ENCODE measurements at places on chromosomes 2 and 18.
A peak's percentile ranks its signal among the peaks of the same experiment; 100 is the strongest.

GRCh38 chr18:68699043-68699442 is 15.9 kb downstream of the TMX3 start:
- no peaks in the 10 kb centered on the region for H3K27me3 ChIP-seq
- no peak for DNase-seq
- H3K27ac ChIP-seq: no peak overlapping the region
- no peak overlapping the region for H3K4me3 ChIP-seq
- H3K36me3 ChIP-seq: peaks cover 13% of the 10 kb centered on the region

DNA sequence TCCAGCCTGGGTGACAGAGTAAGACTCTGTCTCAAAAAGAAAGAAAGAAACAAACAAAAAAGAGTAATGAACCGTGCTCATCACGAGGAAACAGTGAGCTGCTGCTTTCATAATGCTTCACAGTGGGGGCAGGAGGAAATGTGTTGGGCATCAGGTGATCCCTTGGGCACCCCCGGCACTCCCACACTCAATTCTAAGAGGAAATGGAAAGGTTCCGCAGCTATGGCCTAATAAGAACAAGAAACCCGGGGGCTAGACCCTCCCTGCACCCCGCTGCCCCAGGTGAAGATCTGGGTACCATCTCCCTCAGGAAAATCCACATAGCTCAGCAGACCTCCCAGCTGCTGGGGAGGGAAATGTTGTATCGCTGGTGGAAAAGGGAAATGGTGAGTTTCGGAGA is 118.9 kb downstream of the LPIN1 start:
- H3K27ac ChIP-seq: no peak overlapping the region
- no peaks in the 10 kb centered on the region for H3K36me3 ChIP-seq
- H3K4me3 ChIP-seq: no peak overlapping the region
- H3K27me3 ChIP-seq: no peaks in the 10 kb centered on the region

- no peak overlapping the region for H3K4me3 ChIP-seq
- H3K27ac ChIP-seq: peak overlapping the region; percentile 4
- H3K36me3 ChIP-seq: no peaks in the 10 kb centered on the region
- peak; percentile 54 for DNase-seq
- H3K4me1 ChIP-seq: no peaks in the 10 kb centered on the region
Observed at GRCh38 chr2:146239392-146240135, 1605.3 kb upstream of the ACVR2A start.

DNA sequence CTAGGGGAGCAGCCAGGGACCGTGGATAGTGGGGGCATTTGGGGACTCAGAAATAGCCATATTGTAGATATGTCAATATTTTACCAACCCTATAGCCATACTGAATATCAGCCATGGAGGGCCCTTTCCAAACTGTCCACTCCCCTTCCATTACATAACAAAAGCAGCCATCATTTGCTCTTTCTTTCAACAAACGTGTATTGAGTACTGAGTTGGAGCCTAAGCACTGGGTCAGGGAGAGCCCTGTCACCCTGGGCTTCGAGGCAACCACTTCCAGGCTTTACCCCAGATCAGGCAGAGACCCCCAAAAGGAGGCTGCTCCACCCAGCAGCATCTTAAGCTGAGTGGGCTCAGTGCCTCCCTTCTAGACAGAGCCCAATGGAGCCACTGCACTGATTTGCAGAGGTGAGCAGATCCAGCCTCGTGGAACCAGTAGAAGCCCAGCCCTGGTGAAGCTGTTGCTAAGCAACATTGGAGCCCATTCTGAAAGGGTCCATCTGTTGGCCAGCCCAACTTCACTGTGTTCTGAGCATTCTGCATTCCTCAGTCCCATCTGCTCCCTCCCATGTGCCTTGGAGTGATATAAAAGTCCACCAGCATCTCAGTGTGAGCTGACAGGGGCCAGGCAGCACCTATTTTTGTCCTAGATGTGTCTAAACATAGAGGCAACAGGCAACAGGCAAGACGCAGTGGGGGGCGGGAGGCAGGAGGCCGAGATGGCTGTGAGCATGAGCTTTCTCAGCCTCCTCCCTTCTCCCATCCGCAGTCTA is 112.1 kb downstream of the PLB1 start:
- H3K4me1 ChIP-seq: peaks cover 32% of the 10 kb centered on the region
- H3K4me3 ChIP-seq: no peak overlapping the region
- no peak for DNase-seq
- no peak overlapping the region for H3K27ac ChIP-seq
- H3K36me3 ChIP-seq: no peaks in the 10 kb centered on the region

DNA sequence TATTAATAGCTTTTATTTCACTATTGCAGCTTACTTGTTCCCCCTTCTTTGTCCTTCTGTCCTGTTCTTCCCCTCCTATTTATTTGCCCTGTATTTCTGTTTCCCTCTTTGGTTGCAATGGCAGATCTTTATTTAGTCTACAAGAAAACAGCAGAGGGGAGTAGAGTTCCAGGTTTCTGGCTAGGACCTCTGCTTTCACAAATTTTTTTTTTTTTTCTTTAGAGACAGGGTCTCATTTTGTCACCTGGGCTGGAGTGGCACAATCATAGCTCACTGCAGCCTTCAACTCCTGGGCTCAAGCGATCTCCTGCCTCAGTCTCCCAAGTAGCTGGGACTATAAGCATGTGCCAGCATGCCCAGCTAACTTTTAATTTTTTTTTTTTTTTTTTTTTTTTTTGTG is 188.1 kb upstream of the SPRED2 start:
- H3K4me1 ChIP-seq: no peaks in the 10 kb centered on the region
- H3K27me3 ChIP-seq: peaks cover 43% of the 10 kb centered on the region
- H3K4me3 ChIP-seq: no peak overlapping the region
- no peak for DNase-seq
- H3K36me3 ChIP-seq: no peaks in the 10 kb centered on the region

DNA sequence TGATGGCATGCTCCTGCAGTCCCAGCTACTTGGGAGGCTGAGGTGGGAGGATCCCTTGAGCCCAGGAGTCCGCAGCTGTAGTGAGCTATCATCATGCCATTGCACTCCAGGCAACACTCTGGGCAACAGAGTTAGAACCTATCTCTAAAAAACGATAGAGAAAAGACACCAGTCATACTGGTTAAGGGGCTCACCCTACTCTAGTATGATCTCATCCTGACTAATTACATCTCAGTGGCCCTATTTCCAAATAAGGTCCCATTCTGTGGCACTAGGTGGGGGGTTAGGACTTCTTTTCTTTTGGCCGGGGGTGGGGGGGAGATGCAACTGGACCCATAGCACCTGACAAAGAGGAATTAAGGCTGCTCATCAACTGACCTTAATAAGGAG is 163.2 kb upstream of the NCK2 start:
- peaks cover 10% of the 10 kb centered on the region for H3K27me3 ChIP-seq
- no peak overlapping the region for H3K27ac ChIP-seq
- H3K4me3 ChIP-seq: no peak overlapping the region
- DNase-seq: no peak

GRCh38 chr18:22703883-22704585 is 229.1 kb upstream of the RBBP8 start:
- H3K27ac ChIP-seq: no peak overlapping the region
- H3K4me1 ChIP-seq: no peaks in the 10 kb centered on the region
- H3K36me3 ChIP-seq: no peaks in the 10 kb centered on the region
- peak; percentile 57 for DNase-seq
- no peak overlapping the region for H3K4me3 ChIP-seq
- H3K27me3 ChIP-seq: no peaks in the 10 kb centered on the region

- H3K4me3 ChIP-seq: no peak overlapping the region
- H3K36me3 ChIP-seq: peaks cover 18% of the 10 kb centered on the region
- no peak overlapping the region for H3K27ac ChIP-seq
- H3K27me3 ChIP-seq: no peaks in the 10 kb centered on the region
- no peaks in the 10 kb centered on the region for H3K4me1 ChIP-seq
Observed at GRCh38 chr2:121409966-121410365, 120.7 kb upstream of the RNU4ATAC start.

DNA sequence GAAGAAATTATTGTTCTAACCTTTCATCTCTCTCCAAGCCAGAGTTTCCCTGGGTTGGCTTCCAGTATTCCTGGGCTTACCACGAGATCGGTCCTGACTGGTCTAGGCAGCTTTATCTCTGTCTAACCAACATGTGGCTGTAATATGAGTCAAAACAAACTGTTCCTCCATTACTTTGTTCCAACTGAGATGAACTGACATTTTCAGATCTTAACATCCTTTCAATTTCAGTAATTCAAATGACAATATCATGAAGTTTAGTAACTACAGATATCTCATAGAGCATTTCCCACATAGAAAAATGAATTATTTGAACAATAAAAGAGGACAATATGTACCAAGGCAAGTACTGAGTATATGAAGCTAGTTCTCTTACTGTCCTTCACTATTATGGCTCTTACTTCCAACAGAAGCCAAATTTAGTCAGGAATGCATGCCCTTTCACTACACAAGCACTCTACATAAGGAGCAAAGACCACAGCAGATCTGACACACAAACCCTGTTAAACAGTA is 15.5 kb downstream of the SLC25A12 start:
- no peaks in the 10 kb centered on the region for H3K4me1 ChIP-seq
- no peak overlapping the region for H3K27ac ChIP-seq
- DNase-seq: peak; percentile 22
- H3K27me3 ChIP-seq: no peaks in the 10 kb centered on the region
- peak overlapping the region; percentile 17 for H3K4me3 ChIP-seq

- no peak overlapping the region for H3K4me3 ChIP-seq
- no peak overlapping the region for H3K27ac ChIP-seq
- DNase-seq: no peak
- peaks cover 8% of the 10 kb centered on the region for H3K4me1 ChIP-seq
- no peaks in the 10 kb centered on the region for H3K27me3 ChIP-seq
- peaks cover 5% of the 10 kb centered on the region for H3K36me3 ChIP-seq
Observed at GRCh38 chr2:105806996-105807395, 62.3 kb downstream of the NCK2 start.

- no peaks in the 10 kb centered on the region for H3K27me3 ChIP-seq
- H3K4me1 ChIP-seq: peaks cover 1% of the 10 kb centered on the region
- H3K36me3 ChIP-seq: no peaks in the 10 kb centered on the region
- H3K4me3 ChIP-seq: no peak overlapping the region
- H3K27ac ChIP-seq: no peak overlapping the region
- DNase-seq: no peak
Observed at GRCh38 chr2:215882689-215883088, 130.7 kb downstream of the MREG start.

GRCh38 chr2:118048401-118048800 is 34.5 kb upstream of the CCDC93 start:
- H3K4me1 ChIP-seq: no peaks in the 10 kb centered on the region
- no peaks in the 10 kb centered on the region for H3K36me3 ChIP-seq
- no peak for DNase-seq
- H3K27ac ChIP-seq: no peak overlapping the region
- H3K27me3 ChIP-seq: no peaks in the 10 kb centered on the region

GRCh38 chr2:45930396-45930792 is 278.9 kb downstream of the PRKCE start:
- no peak overlapping the region for H3K4me3 ChIP-seq
- peak; percentile 60 for DNase-seq
- no peaks in the 10 kb centered on the region for H3K36me3 ChIP-seq
- no peak overlapping the region for H3K27ac ChIP-seq
- peaks cover 3% of the 10 kb centered on the region for H3K4me1 ChIP-seq
- H3K27me3 ChIP-seq: no peaks in the 10 kb centered on the region

- peaks cover 2% of the 10 kb centered on the region for H3K4me1 ChIP-seq
- peak overlapping the region; percentile 93 for H3K27ac ChIP-seq
- H3K27me3 ChIP-seq: no peaks in the 10 kb centered on the region
- H3K4me3 ChIP-seq: no peak overlapping the region
Observed at GRCh38 chr2:203451011-203451410, 84.1 kb downstream of the RAPH1 start.

DNA sequence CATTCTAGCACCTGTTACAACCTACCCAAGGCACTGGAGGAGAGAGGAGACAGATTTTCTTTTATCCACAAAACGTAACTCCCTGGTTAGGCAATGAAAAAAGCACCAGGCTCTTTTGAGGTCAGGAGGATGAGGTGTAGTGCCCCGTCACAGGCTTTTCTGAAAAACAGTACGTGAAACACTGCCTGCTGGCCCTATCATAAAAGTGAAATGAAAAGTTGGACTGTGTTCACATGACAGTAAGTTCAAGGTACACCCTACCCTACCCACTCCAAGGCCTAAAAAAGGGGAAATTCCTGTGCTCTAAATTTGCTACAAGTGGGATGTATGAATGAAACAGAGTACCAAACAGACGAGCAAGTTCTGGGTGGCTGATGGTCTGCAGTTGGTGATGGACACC is 17.6 kb downstream of the LGALSL start:
- DNase-seq: no peak
- peaks cover 5% of the 10 kb centered on the region for H3K27me3 ChIP-seq
- H3K4me3 ChIP-seq: no peak overlapping the region

DNA sequence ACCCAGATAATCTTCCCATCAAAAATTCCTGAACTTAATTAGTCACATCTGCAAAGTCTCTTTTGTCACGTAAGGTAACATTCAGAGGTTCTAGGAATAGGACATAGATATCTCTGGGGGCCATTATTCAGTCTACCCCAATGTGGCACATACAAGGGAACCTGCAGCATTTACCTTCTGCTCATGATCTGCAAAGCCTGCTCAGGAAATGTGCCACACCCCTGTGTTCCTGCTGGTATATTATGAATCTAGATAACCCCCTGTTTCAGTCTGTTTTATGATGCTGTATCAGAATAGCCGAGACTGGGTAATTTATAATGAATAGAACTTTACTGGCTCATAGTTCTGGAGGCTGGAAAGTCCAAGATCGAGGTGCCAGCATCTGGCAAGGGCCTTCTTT is 103.5 kb downstream of the ARL4C start:
- peaks cover 11% of the 10 kb centered on the region for H3K4me1 ChIP-seq
- no peak overlapping the region for H3K27ac ChIP-seq
- no peak overlapping the region for H3K4me3 ChIP-seq
- H3K27me3 ChIP-seq: no peaks in the 10 kb centered on the region
- no peaks in the 10 kb centered on the region for H3K36me3 ChIP-seq

- DNase-seq: no peak
- no peaks in the 10 kb centered on the region for H3K36me3 ChIP-seq
- no peak overlapping the region for H3K27ac ChIP-seq
- H3K4me1 ChIP-seq: peaks cover 1% of the 10 kb centered on the region
- no peak overlapping the region for H3K4me3 ChIP-seq
- no peaks in the 10 kb centered on the region for H3K27me3 ChIP-seq
Observed at GRCh38 chr2:205347899-205348298, 334.4 kb upstream of the NRP2 start.

DNA sequence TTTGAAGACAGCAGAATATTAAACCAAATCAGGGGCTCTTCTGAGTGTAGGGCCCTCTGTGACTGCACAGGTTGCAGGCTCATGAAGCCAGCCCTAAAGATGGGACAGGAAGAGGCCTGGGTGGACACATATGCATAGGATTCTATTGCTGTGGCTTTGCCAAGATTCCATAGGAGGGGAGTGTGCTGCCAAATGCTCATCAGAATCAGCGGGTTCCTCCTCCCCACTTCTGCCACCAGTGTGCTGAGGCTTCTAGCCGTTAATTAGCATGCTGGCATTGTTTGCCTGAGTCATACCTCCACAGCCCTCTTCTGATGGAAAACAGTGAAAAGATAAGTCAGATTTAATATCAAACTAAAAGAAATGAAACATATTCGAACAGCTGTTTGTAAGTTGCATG is 103.9 kb upstream of the TMEFF2 start:
- H3K27me3 ChIP-seq: no peaks in the 10 kb centered on the region
- DNase-seq: no peak
- H3K4me1 ChIP-seq: no peaks in the 10 kb centered on the region

- DNase-seq: no peak
- no peaks in the 10 kb centered on the region for H3K36me3 ChIP-seq
- H3K4me3 ChIP-seq: no peak overlapping the region
- H3K27ac ChIP-seq: no peak overlapping the region
- no peaks in the 10 kb centered on the region for H3K4me1 ChIP-seq
Observed at GRCh38 chr18:52452427-52452826, 112.4 kb downstream of the DCC start.
